ENCODE measurements at places on chromosomes 4 and X.

- no peak for DNase-seq
These were observed 249.7 kb downstream of the C4orf33 start for GRCh38 chr4:129345609-129346008.

GRCh38 chrX:27679281-27679680, 89.1 kb downstream of the DCAF8L2 start:
- DNase-seq, result no peak

- no peak for DNase-seq
These were observed at the start of gene PPP3CA for GRCh38 chr4:101347267-101347556. Gene PPP3CA, minus strand, starts transcription at chr4:101347526.

DNA sequence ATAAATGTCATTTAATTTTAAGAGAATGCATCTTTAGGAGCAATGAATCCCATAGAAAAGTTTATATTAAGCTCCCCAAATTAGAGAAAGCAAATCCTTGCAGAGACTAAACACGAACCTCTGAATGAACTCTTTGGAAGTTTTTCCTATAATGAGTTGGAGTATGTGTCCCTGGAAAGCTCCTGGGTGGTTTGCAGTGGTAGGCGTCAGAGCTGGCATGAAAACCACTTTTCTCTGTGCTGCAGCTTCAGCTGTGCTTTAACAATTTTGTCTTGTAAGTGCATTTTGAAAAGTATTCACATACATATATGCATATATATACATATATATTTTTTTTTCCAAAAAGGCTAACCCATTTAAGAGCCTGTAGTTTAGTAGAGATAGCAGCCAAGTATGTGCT, 148.7 kb upstream of the TBC1D9 start:
- DNase-seq, result peak; percentile 13

DNA sequence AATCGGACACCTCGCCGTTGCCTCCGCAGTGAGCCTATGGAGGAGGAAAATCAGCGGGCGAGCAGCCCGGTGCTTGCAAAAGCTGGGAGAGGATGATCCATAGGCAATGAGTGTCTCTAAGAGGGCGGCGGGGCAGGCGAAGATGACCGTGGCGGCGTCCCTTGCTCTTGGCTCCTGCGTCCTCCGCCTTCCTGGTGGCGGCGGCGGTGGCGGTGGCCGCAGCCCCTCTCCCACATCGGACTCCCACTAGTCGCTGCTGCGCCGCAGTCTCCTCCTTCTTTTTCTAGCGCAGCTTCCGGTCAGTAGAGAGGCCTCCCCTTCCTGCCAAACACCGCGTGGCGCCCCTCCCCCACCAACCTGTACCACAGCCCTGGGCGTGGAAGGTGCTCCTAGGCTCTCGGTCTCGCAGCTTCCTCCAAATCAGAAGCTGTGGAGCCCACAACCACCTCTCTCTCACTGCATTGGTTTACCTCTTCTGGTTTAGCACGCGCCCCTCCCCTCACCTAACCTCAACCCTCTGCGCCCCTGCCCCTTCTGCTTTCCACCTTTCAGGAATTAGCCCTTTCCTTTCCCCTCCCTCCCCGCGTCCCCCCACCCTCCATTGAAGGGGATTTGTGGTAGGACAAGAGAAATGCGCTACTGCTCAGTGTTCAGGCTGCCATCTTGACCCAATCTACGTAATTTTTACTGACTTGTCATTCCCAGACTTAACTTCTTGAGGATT, at the start of gene SPIN3:
TSS of gene SPIN3 (minus strand) at position 271 of the 724 bp plus-strand sequence. CDS start 594 bp downstream, outside the sequence.
- DNase-seq, result peak; percentile 76

Data from EH (cell line).